GM12864 (cell line): ENCODE measurements at places on chromosomes 4 and X.

GRCh38 chr4:68426516-68426915 is 20.7 kb upstream of the TMPRSS11E start:
- no peak for DNase-seq

DNA sequence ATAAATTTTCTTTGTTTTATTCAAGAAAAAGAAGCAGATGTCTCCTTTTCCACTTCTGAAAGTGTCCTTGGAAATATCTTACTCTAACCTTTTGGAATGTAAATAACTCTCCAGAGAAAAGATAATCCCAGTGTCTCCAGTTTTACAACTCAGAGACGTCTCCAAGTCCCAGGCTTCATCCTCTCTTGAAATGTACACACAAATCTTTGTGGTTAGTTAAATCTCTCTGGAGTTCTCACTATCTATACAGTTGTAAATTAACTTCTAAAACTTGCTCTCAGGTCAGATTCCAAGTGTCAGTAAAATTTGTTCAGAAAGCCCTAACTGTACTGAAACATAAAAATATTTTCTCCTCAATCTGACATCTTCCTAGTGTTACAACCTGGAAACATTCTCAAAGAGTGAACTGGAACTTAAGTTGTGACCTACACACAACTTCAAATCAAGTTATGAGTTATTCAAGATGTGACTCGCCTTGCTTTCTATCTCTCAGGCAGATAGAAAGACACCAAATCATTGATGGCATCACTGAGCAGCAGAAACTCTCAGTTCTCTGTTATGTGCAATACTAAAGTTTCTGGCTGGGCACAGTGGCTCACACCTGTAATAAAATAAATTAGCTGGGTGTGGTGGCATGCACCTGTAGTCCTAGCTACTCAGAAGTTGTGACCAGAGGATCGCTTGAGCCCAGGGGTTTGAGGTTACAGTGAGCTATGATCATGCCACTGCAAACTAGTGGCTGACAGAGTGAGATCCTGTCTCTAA is 284.2 kb downstream of the RCHY1 start:
- DNase-seq = no peak

- DNase-seq = no peak
These were observed 7.6 kb downstream of the NEUROG2 start for GRCh38 chr4:112508356-112508755.

GRCh38 chr4:73895201-73896175 is 26.3 kb downstream of the CXCL1 start:
- DNase-seq = no peak

DNA sequence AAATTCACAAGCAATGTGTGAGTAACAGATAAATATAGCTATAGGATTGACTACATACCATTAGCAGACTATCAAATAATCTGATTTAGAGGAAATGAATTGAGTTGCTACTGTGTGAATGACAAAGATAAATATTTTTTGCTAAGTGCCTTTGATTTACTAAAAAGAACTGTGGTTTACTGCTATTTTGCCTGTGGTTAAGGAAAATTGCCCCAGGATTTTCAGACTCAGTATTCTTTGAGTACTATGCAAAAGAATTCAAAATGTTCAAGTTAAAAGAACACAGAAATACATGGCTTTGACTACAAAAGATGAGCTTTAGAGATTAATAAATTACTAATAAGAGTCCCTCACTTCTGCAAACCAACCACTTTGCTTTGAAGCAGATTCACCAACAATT is 853.8 kb downstream of the ADGRL3 start:
- DNase-seq = no peak

- DNase-seq = no peak
These were observed 45.4 kb downstream of the TIGD4 start for GRCh38 chr4:152734015-152734698.

GRCh38 chr4:185734214-185734613 is 77.8 kb downstream of the SORBS2 start:
- peak; percentile 66 for DNase-seq

- peak; percentile 65 for DNase-seq
These were observed 31.7 kb downstream of the USP9X start for GRCh38 chrX:41116948-41117347.

DNA sequence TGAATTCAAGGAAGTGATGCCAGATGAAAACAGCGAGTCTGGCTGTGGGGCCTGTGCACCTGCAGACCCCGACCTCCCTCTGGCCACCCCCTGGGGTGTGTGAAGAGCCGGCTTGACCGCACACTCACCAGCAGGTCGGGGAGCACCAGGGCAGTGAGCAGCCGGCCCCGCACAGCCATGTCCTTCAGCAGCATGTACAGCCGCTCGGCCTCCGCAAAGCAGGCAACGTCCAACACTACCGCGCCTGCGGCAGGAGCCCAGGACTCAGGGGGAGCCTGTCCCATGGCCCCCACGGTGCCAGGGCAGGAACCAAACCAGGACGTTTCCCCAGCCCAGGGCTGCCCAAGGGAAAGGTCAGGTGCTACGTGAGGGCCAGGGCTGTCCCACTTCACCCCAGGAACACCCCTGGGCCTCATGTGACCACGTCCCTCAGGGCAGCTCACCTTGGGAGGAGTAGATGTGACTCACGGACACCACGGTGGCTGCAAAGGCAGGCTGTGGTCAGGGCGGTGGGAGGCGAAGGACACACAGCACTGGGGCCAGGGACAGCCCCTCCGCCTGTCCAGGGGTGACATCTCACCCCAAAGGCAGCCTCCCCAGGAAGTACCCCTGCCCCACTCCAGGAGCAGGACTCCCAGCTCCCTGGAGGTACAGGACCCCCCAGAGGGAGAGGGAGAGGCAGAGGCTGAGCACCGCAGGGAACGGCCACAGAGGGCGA is 8.2 kb downstream of the DGKQ start:
- no peak for DNase-seq

DNA sequence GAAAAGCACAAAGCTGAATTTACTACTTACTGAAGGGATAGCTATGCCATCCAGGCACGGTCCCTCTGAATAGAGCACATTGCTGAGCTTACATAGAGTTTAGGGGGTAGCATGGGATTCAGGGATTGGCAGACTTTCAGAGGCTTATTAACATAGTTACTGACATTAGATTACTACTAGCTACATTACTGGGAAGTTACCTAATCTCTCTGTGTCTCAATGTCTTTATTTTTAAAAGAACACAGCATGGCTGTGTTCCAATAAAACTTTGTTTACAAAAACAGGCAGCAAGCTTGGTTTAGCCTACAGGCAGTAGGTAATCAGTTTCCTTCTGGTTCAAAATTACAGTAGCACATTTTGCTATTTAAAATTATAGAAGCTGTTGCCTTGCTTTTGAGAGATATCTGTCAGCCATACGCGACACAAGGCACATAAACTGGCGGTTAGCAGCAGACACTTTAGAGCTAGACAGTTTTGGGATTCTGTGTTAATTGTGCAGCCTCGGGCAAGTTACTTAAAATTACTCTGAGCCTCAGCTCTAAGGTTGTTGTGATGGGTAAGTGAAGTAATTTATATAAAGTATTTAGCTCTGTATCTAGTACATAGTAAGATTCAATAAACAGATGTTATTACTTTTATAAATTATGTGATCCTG is 6.9 kb downstream of the KLHL8 start:
- no peak for DNase-seq

GRCh38 chr4:185128272-185129119 is 14.6 kb upstream of the SLC25A4 start:
- DNase-seq = no peak

- DNase-seq = no peak
These were observed 4.8 kb upstream of the RGS12 start for GRCh38 chr4:3287972-3288570.

GRCh38 chr4:95387719-95388118 is 161.1 kb downstream of the UNC5C start:
- no peak for DNase-seq

- DNase-seq = no peak
These were observed 184.4 kb downstream of the GABRB1 start for GRCh38 chr4:47215759-47216158.

DNA sequence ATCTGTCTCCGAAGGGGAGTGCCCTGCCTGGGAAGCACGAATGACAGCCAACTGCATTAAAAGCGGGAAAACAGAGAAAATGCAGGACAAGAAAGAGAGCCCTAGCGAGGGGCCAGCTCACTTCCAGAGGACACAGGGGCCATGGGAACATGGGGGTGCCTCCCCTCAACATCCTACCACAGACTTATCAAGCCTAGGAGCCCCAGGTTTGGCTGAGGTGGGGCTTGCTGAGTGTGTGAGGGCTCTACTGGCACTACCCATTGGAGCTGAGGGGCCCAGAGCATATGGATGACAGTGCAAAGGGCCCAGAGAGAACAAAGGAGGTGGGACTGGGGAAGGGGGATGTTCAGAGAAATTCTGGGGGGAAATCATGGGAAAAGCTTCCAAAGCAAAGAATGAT is 101.8 kb downstream of the PJA1 start:
- no peak for DNase-seq

GRCh38 chr4:150573534-150573933 is 8.4 kb upstream of the MAB21L2 start:
- DNase-seq = no peak

DNA sequence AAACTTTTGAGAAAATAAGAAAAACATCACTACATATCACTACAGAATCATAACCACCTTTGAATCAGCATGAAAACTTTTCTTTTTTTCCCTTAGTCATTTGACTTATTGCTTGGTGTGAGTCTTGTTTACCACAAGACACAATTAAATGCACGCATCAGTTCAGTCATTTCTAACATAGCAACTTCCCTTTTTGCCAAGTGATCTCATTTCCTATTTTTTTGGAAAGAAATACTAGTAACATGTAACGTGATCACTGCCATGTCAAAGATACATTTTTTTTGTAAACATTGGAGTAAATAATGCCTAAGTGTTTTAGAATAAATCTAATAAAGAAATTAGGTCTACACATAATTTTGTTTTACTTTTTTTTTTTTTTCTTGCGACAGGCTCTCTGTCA is 5.1 kb upstream of the CXCL8 start:
- peak; percentile 27 for DNase-seq

GRCh38 chr4:161393602-161394001 is 770.2 kb downstream of the FSTL5 start:
- DNase-seq = no peak

DNA sequence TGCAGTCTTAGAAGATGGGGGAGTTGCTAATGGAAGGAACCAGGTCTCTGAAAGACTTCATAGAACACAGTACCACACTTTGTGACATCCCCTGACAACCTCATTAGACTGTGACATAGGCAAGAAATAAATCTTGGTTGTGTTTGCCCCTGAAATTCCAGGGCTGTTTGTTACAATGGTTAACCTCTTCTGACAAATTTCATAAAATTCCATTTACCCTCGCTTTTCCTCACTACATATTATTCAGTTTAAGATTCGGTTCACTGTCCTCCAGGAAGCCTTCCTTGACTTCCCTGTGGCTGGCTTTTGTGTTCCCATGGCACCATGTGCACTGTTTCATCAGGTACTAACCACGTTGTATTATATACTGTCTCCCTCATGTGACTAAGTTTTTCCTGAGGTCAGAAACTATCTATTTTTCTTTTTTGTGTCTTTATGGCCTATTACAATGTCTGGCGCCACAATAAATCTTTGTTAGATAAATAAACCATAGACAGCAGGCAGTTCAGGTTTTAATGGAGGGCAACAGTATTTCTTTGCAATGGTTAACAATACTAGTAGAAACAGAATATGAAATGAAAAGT is 54.2 kb downstream of the ATXN3L start:
- no peak for DNase-seq

DNA sequence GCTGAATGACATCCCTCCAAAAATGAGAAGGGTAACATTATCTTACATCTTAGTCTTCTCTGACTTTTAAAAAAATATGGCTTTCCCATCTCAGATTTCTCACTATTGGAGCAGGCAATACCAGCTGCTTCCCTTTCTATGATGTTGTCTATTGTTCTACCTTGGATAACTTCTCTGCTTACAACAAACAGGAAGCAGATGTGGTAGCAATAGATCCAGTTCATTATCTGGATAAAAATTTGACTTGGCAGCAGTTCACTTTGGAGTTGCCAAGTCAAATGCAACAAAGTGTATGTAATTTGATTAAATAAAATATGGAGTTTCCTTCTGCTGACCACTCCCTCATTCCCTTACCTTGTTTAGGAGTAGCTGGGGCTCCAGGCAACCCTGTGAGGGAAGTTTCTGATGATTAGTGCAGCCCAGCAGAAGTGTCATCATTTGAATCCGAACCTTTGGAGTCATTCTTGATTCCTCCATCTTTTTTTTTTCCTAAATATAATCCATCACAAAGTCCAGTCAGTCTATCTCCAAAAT is 72.0 kb upstream of the GPRIN3 start:
- DNase-seq = no peak

- no peak for DNase-seq
These were observed 133.7 kb downstream of the DCLK2 start for GRCh38 chr4:150211799-150212445.

DNA sequence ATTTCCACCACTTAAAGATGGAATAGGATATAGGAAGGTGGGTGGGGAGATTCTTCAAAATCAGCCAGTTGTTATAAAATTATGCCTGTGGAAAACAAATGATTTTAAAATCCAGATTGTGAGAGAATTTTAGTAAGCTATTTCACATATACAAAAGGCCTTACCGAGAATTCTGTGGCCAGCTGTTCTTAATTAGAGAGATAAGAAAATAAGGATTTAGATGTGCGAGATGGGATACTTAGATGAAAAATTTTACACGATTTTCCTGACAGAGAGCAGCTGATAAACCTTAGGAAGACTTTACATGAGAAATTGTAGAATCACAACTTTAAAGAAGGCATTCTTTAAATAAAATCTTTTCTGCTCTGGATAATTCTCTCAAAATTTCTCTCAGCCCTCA is 94.5 kb upstream of the IQCM start:
- DNase-seq = no peak

- DNase-seq = no peak
These were observed 162.6 kb downstream of the BMPR1B start for GRCh38 chr4:94920369-94920768.

- DNase-seq = no peak
These were observed 149.2 kb downstream of the PTTG2 start for GRCh38 chr4:38109370-38109769.

DNA sequence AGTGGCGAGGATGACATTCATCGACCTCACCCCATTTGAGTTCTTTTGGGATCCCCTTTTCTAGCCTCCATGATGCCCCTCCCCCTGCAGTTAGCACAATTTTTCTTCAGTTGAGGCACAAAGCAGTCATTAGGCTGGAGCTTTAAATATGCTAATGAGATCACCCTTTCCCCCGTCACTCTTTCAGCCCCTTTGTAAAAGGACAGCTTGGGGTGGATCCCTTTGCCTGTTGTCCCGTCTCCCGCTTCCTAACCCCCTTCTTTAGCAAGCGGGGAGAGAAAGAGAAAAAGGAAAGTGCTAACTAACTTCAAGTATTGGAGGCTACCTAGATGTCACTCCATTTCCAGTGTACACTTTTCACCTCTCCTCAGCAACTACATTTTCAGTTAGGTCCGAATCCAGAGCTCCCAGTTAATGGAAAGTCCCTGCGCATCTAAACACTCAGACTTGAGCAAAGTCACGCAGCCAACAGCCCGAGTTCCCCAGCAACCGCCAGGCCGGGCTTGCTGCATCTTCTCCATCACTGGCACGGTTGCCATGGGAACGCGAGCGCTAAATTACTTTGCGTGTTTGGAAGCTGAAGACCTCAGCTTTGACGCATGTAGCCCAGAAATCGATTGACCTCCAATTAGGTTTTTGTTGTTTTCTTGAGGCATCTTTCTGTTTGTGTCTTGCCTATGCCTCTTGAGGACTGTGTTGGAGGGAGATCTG is 76.8 kb downstream of the RTL5 start:
- no peak for DNase-seq

GRCh38 chr4:85722807-85723206 is 247.9 kb downstream of the ARHGAP24 start:
- no peak for DNase-seq
